Activated CD4-positive, CD25-positive, alpha-beta regulatory T cell treated with anti-CD3 and anti-CD28 coated beads, Interleukin-2, amount 50 U/mL, for 16 hours (primary cell): ENCODE measurements at places on chromosomes 12 and 14.

DNA sequence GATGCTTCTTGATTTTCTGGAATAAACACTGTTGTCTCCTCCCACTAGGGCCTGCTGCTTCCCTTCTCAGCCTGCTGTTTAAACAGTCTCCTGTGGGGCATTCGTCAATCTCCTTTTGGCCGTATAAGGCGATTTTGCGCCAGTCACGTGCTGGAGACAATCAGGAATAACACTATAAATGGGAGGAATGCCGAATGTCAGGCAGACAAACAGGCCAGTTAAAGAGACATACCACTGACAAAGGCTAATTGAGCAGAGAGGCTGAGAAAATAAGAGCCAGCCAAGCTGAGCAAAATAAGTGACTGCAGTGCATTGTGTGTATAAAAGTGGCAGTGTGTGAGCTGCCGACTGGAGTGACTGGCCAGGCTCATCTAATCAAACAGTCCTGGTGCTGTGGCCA lies 23.3 kb downstream of the DMAC2L start:
- DNase-seq, result no peak

DNA sequence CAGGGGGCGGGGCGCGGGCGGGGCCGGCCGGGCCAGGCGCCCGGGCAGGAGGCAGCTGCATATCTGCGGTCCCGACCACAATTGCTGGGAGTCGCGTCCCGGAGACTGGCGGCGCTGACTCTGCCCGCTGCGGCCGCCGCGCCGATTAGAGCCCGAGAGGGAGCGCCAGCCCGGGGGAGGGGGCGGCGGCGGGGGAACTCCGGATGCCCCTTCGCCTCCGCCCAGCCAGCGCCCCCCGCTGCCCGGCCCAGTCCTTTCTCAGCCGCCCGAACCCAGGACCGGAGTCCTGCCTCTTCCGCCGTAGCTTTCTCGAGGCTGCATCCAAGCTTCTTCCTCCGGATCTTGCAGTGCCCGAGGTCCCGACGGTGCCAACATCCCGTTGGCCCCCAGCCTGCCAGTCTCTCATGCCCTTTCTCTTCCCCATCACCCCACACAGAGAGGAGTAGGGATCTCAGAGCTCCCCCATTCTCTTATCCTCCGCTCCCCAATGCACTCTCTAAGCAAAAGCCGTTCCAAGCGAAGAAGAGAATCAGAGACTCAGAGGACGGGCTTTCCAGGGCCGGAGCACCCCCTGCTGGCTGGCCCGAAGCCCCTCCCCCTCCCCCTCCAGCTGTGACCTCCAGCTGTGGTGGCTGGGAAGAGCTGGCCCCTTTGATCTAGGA lies 8.8 kb upstream of the SP7 start:
- DNase-seq, result peak; percentile 35

DNA sequence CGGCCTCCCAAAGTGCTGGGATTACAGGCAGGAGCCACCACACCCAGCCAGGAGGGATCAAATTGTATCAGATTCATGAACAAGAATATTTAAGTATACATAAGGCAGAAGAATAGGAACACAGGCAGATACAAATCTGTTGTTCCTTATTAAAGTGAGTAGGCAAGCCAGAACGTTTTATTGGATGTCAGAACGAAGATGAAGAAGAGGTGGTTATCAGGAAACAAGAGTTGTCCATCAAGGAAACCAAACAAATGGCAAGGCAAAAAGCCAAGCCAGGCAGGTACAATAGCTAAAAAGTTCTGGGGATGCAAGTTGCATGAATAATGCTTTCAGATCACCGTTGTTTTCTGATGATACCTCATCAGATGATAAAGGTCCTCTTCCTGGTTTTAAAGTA lies 31.1 kb upstream of the BAZ1A start:
- DNase-seq, result no peak

GRCh38 chr12:49621651-49622500 lies 1.5 kb upstream of the PRPF40B start:
- no peak for DNase-seq

- DNase-seq, result no peak
These were observed 44.7 kb downstream of the UNC79 start for GRCh38 chr14:93475471-93475870.
